ENCODE measurements at places on chromosomes 3 and 15.

DNA sequence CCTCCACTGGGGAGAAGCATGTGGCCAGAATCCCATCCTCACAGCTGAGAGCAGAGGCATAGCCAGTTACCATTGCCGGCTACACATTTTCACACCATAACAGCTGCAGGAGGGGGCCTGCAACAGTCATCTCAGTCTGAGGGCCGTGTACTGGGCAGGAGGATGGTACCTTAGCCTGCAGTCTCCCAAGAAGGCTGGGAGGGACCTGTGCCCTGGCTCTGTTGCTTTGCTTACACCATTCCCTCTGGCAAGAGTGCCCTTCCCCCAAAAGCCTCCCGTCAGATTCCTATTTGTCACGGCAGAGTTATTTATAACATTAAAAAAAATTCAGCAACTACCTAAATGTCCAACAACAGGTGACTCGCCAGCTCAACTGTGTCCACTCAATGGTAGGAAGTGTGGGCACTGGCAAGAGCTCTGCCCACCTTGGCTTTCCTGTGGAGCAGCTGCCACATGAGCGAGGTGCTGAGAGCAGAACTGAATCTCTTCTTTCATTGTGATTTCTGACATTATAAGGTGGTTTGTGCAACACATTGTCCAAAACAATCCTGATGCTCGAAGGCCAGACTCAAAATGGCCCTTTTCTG is 4.4 kb downstream of the CAMKV start:
- no peak for DNase-seq

GRCh38 chr3:129662191-129662608 is 55.7 kb upstream of the PLXND1 start:
- DNase-seq, result no peak

GRCh38 chr3:19147905-19148767 is at the start of gene KCNH8:
Gene KCNH8, plus strand, starts transcription at chr3:19148510. Its CDS starts 210 bp downstream, at chr3:19148720.
- DNase-seq, result no peak

GRCh38 chr3:65052101-65052500 is 364.3 kb upstream of the ADAMTS9 start:
- no peak for DNase-seq

DNA sequence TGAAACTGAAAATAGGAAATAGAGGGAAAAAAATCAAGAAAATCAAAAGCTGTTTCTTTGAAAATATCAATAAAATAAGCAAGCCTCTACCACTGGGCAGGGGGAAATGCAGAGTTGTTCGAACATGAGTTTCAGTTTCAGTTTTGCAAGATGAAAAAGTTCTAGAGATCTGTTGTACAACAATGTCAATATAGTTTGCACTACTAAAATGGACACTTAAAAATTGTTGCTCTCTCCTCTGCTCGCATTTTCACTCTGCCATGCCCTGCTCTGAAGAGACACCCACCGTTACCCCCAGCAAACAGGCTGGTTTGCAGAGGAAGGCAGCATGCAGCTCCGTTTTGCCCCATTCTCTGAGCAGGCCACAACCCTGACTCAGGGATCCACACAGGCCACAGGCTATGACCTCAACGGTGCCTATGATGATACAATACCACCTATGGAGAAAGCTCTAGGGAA is 64.5 kb downstream of the ZNF148 start:
- DNase-seq, result no peak
